ENCODE measurements at places on chromosomes 1 and 21.

- no peak for DNase-seq
Observed at GRCh38 chr1:215660259-215660658, 93.2 kb downstream of the KCTD3 start.

DNA sequence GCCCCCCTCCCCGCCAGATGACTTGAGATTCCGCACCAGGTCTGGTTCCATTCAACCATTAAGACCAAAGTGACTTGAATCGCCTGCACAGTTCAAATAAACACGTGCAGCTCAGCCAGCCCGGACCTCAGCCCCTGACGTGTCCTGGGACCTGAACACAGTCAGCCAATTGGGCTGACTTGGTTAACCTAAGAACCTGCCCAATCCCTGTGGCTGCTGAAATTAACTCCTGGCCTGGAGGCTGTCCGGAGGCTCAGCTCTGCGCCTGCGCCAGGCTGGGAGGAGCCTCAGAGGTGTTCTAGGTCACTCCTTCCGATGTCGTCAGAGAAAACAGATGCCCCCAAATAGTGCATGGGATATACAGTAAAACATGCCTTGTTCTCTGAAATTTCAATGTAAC is 73.4 kb downstream of the SCCPDH start:
- no peak for DNase-seq

DNA sequence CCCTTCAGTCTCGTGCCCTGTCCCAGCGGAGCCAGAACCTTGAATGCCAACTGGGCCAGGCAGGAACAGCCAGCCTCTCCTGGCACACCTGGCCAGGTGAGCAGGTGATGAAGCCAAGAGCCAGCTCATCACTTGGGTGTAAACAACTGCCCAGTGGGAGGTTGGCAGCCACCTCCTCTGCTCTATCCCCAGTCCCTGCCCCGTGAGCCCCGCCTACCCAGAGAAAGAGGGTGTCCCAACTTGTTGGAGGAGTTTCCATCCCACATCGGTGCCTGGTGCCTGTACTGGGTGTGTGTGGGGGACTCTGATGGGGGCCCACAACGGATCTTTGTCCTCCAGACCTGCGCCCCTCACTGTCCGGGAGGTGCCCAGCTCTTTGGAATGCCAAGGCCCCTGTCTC is 17.8 kb upstream of the FAM131C start:
- DNase-seq, result no peak

DNA sequence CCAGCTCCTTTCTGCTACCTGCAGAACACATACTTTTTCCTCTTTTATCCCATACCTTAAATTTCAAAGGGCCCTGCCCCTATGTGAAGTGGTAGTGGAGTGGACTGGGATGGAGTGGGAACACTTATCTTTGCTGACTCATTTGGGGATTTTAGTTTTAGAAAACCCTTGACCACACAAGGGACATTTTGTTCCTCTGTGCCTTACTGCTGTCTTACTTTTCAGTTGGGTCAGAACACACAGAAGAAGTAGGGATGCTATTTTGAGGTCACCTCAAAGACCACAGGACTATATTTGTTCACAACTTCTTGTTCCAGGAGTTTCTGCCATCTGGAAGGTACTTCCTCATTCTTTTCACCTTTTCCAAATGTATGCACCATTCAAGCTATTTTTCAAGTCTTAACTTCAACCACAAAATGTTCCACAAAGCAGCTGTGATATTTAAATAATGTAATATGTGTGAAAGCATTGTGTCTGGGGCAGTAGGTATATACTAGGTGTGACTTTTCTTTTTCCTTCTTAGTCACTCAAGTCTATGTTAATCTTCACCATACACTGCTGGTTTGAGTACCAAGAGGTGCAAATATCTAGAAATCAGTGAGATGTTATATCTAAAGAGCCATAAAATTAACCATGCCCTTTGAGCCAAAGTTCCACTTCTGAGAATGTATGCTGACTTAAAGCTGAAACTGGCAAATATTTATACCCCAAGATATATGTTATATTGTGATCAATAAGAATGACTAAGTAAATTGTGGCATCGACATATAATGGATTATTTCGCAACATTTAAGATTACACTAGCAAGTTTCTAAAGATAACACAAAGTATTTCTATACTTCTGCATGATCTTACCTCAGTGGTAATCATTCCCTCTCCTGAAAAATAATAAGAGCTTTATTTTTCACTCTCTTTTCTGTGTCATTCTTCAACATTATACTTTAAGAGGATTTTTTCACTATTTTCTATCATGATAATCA is 308.5 kb downstream of the MRPL39 start:
- no peak for DNase-seq

DNA sequence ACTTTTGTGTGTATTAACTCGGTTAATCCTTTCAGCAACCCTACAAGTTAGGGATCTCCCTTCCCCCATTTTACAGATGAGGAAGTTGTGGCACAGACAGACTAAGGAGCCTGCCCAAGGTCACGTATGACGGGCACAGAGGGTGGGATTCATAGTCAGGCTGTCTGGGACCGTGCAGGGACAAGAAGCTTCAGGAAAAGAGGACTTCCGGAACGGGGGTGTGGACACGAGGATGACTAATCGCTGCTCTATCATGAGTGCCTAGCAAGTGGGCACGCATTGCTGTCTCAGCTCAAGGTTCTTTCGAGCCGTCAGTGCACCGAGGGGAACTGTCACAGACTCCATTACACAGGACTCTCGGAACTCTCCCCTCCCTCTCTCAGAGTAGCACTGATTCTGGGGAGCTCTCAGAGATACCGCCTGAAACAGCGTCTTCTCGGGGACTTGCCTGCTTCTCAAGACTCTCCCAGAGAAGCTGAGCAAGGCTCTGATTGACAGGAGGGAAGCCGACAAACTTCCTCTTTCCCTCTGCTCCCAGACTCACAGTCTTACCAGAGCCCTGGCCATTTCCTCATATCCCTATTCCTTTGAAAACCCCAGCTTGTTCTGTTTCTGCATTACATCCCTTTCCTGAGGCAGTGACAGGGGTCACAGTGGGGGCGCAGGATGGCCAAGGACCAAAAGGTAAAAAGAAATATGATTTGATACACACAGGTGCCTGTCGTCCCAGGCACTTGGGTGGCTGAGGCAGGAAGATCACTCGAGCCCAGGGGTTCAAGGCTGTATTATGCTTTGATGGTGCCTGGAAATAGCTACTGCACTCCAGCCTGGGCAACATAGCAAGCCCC is 14.4 kb downstream of the FHAD1 start:
- DNase-seq, result peak; percentile 53

- DNase-seq, result no peak
Observed at GRCh38 chr1:45407629-45408287, 67.5 kb upstream of the MUTYH start.

GRCh38 chr1:40755067-40755466 is 28.5 kb upstream of the KCNQ4 start:
- no peak for DNase-seq

GRCh38 chr21:42851812-42852665 is 27.3 kb downstream of the WDR4 start:
- no peak for DNase-seq

DNA sequence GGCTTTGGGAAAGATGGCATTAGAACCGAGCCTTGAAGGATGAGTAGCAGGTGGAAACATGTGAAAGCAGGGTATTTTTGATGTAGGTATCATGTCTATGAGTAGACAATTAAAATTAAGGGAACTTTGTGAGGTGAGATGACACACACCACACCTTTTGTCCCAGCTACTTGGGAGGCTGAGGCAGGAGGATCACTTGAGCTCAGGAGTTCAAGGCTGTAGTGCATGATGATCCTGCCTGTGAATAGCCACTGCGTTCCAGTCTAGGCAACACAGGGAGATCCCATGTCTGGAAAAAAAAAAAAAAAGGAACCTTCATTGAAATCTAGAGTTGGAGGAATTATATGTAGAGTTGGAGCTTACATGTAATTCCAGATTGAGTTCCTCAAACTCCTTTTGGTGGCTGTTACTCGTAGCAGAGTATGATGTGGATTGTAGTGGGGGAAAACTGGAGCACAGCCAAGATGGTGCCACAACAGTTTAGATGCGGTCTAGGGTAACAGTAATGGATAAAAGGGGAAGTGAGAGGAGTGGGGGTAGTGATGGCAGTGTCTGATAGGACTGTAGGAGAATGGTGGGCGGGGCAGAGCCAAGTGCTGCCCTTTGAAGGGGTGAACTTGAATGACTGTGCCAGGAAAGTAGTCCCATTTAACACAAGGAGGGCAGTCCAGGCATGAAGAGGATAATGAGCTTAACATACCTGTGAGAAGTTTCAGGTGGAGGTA is 17.4 kb downstream of the AK4 start:
- no peak for DNase-seq

DNA sequence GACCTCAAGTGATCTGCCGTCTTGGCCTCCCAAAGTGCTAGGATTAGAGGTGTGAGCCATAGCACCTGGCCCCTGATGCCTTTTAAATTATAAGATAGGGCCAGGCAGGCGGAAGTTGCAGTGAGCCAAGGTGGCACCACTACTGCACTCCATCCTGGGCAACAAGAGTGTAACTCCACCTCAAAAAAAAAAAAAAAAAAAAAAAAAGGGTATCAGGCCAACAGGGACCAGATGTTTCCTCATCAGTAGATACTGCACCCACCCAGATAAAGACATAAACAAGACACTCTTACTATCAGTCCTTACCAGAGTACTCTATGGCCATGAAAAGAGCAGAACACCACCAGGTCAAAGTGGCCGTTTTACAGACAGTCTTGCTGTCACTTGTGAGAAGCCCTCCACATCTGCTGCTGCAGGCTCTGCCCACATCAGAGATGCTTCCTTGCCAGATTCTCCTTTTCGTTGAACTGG is 3.3 kb downstream of the C21orf58 start:
- DNase-seq, result no peak

DNA sequence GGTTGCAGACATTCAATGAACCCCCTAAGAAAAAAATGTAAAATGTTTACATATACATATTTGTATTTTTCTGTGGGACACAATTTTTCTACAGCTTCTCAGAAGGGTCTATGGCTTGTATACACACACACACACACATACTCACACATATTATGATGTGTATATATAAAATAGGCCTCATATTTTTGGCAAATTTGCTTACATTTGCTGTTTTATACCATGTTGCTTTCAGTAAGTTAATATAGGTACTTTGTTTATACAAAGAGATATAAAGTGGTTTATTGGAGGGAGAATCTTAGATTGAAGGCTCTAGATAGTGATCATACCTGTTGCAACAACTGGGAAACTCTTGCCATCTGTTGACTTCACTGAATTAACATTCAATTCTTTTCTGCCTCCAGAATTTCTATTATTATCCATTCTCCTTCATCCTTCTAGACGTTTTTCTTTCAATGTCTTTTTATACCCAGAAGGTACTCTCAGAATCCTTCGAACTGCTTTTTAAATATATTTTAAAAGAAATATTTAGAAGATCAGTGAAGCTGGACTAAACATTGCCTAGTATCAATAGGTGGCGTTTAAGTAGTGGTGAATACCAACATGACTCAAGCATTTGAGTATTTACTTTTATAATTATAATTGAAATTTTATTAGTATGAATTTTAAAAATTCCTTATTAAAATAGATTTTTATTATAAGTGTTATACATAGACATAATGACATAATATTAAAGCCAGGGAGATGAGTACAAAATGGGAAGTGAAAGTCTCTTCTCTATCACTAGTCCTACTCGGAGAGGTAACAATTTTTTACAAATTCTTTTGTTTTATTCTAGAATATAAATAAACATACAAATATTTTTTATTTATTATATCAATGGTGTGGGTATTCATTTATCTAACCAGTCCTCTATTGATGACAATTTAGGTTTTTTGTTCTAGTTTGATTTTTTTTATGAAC is 10.2 kb downstream of the CD55 start:
- no peak for DNase-seq

GRCh38 chr1:84582802-84583587 is 8.8 kb upstream of the CTBS start:
- DNase-seq, result no peak

DNA sequence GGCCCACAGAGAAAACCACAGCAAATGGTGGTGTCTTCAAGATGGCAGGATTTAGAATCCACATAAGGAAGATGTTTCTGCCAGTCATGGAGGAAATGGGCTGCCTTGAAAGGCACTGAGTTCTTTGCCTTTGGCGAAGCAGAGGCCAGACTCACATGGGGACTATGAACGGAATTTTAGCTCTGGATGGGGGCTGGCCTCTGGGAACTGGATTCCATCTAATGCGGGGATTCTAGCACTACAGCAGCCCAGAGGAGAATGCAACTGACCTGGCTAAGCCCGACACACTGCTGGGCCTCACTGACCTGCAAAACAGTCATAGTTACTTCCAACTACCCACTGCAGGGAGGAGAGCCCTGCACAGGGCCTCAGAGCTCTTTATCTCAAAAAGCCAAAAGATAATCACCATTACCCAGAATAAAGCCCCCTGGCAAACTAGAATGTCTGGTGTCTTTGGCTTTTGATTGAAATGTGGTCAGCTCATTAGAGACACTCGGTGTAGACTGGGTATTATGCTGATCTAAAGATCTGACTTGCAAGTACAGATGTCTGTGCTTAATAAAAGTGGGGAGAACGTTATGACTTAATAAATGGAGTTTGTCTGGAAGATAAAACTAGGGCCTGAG is 11.6 kb downstream of the HCRTR1 start:
- no peak for DNase-seq

- DNase-seq, result no peak
Observed at GRCh38 chr1:205258719-205259118, 31.0 kb downstream of the TMCC2 start.

GRCh38 chr1:36269408-36269838 is 36.7 kb upstream of the SH3D21 start:
- DNase-seq, result no peak

GRCh38 chr1:66445492-66446181 is 88.3 kb upstream of the SGIP1 start:
- DNase-seq, result peak; percentile 66

GRCh38 chr1:208100906-208101305 is 143.3 kb downstream of the PLXNA2 start:
- no peak for DNase-seq

- DNase-seq, result no peak
Observed at GRCh38 chr1:43981135-43981491, 2.1 kb downstream of the B4GALT2 start.

DNA sequence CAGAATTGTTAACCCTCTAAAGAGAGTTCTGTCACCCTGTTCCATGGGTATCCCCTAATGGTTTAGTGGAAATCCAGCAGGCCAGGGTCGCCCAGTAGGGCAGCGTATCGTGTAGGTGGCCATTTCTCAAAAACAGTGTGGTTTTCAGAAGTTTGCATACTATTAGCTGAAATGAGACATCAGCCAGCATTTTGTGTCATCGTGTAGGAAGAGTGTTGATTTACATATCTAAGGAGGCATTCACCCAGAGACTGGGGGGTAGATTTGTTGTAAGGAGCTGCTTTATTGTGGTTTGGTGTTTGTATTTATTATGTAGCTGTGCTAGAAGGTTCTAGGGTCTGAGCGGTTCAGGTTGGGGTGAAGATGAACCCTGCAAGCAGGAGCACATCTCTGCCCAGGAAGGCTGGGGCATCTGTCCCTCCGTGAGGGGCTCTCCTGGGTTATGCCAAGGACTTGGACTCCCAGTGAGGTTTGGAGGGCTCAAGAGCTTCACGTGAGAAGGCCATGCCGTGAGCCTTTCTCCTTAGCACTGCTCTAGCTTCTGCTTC is 174.4 kb downstream of the PGBD5 start:
- peak; percentile 16 for DNase-seq
